Activated CD4-positive, alpha-beta T cell treated with anti-CD3 and anti-CD28 coated beads for 1 hour (primary cell): ENCODE measurements at places on chromosomes 2 and 18.

GRCh38 chr2:113734185-113734584, 22.3 kb downstream of the SLC35F5 start:
- DNase-seq: no peak

DNA sequence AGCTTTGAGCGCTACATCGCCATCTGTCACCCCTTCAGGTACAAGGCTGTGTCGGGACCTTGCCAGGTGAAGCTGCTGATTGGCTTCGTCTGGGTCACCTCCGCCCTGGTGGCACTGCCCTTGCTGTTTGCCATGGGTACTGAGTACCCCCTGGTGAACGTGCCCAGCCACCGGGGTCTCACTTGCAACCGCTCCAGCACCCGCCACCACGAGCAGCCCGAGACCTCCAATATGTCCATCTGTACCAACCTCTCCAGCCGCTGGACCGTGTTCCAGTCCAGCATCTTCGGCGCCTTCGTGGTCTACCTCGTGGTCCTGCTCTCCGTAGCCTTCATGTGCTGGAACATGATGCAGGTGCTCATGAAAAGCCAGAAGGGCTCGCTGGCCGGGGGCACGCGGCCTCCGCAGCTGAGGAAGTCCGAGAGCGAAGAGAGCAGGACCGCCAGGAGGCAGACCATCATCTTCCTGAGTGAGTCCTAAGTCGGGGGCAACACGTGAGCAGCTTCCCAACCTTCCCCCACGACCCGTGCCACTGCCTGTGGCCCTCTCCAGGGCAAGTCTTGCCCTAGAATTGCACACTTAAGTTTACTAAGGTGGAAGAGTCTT, 928 bp downstream of the GPR39 start:
- DNase-seq: no peak

- DNase-seq: no peak
Observed at GRCh38 chr2:131046918-131047652, 46.2 kb downstream of the FAM168B start.

DNA sequence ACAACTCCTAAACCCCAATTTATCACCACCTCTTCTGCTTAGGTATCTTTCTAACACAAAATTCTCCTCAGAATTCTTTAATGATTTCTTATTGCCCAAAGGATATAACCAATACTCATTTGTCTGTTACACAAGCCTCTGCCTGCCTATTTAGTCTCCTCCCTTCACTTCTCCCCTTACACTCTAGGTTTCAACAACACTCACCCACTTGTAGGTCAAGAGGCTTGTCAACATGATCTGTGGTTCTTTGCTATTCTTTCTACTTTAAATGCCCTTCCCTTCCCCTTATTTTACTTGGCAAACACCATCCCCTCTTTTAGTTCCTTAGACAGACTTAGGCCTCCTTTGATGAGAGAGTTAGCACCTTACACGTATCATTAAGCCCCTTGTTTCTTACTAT, 69.0 kb upstream of the C2orf15 start:
- no peak for DNase-seq

DNA sequence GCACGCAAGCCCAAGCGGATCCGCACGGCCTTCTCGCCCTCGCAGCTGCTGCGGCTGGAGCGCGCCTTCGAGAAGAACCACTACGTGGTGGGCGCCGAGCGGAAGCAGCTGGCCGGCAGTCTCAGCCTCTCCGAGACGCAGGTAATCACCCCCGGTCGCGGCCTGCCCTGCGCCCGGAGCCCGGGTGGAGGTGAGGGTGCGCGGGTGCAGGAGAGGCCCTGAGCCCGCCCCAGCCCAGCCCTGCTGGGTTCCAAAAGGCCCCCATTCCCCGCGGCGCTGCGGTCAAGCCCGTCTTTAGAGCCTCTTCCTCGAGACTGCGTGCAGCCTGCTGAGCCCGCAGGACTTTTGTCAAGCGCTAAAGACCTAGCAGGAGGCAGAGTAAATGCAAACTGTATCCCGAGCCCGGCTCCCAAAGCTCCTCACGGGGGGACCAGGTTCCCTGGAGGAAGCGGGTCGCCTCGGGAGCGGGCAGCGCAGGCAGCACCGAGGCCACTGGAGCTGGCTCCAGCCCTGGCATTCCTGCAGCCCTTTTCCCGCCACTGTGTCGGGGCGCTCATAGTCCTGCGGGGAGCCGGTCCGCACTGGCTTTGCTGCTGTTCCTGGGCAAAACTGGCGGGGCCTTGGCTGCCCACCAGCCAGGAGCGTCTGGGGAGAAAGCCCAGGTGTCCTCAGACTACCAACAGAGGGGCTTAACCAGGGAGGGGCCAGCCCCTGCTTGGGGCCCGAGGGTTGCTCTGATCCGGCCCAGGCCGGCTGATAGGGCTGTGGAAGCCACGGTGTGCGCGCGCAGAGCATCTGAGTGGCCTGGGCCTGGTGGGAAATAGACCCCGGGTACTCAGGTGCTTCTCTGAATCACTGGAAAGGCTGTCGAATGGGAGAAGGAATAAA, 7.3 kb downstream of the EMX1 start:
- no peak for DNase-seq

DNA sequence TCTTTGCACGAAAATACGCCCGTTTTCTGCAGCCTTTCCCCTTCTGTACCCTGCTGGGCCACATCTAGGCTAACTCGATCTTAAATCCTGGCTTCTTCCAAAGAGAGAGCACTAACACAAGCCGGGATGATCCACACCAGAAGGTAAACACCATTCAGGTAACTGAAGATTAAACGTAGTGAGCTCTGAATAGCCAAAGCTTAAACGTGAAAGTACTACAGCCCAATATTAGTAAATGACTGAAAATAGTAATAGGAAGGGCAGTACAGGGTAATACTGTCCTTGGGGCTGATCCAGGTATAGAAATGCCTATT, 422 bp upstream of the MRPL53 start:
- no peak for DNase-seq

- no peak for DNase-seq
Observed at GRCh38 chr2:227401550-227401949, 13.8 kb upstream of the SCYGR1 start.
